ENCODE measurements at places on chromosomes 16 and 17.

DNA sequence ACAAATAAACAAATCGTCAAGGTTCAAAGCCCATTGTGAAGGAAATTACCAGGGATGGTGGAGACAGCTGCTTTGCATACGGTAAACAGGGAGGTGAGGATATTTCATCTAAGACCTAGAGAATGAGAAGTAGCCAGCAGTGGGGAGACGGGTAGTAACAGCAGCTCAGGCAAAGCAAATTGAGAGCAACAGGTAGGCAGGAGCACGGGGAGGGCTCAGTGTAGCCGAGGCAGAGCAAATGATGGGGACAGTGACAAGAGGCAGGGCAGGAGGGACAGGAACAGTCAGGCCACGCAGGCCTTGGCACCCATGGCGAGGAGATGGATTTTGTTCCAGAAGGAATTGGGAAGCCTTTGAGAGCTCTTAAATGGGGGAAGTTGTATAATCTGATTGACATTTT is 29.0 kb upstream of the SBK1 start:
- no peak for DNase-seq

DNA sequence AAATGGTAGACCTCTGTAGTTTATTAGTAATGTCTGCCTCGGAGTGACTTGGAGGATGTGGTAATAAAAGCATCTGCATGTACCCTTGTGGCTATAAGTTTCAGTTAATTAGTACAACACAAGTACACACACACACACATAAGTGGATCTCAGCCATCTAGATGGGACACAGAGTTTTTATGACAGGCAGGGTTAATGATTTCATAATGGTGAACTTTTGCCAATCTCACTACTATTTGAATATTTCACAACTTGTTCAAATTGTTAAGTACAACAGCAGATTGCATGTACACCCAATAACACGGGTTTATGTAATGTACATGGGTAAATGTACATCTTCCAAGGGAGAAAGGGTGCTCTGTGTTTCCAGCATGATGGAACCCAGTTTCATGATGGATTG is 511.3 kb upstream of the HSBP1 start:
- no peak for DNase-seq

DNA sequence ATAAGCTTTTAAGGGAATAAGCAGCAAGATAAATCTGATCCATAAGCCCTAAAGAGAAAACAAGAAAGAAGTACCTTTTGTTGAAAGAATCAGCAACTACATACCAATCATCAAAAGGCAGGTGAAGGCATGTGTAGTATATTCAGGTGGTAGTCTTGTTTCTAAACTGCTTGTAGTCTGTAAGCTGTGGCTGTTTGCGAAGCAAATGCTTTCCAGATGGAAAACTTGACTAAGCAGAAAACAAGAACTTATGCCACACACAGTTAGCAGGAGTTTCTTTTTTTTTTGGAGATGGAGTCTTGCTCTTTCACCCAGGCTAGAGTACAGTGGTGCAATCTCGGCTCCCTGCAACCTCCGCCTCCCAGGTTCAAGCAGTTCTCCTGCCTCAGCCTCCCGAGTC is 5.7 kb downstream of the CBX1 start:
- no peak for DNase-seq

DNA sequence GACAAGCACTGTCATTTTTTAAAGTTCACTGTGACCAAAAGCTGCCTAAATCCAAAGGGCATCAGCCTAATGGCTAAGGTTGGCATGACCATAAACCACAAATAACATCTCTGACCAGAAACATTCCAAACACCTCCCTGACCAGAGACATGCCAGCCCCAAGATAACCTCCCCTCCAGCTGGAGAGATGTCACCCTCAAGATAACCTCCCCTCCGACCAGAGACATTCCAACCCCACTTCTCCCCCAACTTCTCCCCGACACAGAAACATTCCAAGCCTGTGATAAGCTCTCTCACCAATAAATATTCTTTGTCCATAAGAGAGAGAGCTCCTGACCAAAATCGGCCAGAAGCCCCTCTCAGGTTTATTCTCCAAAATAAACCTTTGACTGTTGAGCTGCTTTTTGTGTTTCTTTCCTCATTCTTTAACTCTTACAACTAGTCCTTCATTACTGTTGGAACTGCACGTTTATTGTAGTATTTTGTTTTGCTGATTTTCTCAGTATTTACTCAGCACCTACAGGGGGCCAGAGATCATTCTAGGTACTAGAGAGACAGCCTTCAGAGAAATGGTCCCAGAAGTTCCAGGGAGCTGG is 325.6 kb downstream of the SLC39A11 start:
- no peak for DNase-seq
